Type B pancreatic cell (in vitro differentiated cells): ENCODE measurements at places on chromosomes 6 and 20. TPM values are rescaled to one million over a fixed set of nuclear protein-coding genes. Genes with fewer than 3 reads are reported as not detected.

DNA sequence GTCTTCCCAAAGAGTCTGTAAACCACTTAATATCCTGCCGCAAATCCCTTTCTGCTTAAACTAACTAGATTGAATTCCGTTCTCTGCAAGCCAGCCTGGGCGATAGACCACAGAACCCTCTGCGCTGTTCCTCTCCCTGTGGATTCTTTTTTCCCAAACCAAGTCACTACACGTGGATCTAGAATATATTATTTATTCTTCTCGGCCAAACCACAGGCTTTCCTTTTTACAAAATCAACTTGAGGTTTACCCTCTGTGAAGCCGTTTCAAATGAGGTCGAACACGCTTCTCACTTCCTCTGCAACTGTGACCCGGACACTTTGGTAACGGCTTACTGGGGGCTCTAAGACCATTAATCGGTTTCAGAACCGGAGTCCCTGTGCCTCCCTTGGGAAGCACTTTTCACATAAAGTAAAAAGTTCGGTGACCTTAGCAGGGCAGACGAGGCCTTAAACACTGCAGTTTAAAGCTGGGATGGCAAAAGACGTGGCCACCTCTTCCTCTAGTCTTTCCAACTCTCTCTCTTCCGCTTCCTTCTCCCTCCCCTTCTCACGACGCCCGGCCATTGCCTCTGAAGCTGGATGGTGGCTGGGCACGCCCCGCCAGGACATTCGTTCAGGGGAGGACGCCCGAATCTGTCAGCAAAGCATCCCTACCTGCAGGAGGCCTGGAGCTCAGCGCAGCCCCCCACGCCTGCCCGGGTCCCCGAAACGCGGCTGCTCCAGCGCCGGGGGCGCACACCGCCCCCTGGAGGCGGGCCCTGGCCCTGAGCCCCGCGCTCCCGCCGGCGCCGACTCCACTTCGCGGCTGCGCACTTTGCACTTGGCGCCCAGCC lies 55.0 kb upstream of the FOXC1 start:
- H3K36me3 ChIP-seq: no peaks in the 10 kb centered on the region
- H3K4me3 ChIP-seq: no peak overlapping the region
- H3K27ac ChIP-seq: no peak overlapping the region
- DNase-seq: no peak
- H3K27me3 ChIP-seq: peaks cover 4% of the 10 kb centered on the region

GRCh38 chr6:134105940-134106339 lies 53.5 kb upstream of the SLC2A12 start:
- H3K27me3 ChIP-seq: no peaks in the 10 kb centered on the region
- H3K4me3 ChIP-seq: no peak overlapping the region
- H3K27ac ChIP-seq: no peak overlapping the region

DNA sequence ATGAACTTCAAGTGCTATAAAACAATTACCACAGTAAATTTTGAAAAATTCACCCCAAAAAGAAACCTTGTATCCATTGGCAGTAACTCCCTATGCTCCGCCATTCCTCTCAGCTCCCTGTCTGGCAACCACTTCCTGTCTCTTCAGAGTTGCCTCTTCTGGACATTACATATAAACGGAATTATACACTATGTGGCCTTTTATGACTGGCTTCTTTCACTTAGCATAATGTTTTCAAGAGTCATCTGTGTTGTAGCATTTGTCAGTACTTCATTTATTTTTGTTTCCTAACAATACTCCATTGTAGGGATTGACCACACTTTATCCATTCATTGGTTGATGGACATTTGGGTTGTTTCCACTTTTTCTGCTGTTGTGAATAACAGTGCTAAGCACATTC lies 50.1 kb downstream of the CEP43 start:
- no peaks in the 10 kb centered on the region for H3K4me1 ChIP-seq
- H3K36me3 ChIP-seq: peaks cover 10% of the 10 kb centered on the region
- H3K27me3 ChIP-seq: no peaks in the 10 kb centered on the region
- DNase-seq: no peak
- no peak overlapping the region for H3K27ac ChIP-seq

- no peak overlapping the region for H3K4me3 ChIP-seq
- H3K27me3 ChIP-seq: peaks cover 6% of the 10 kb centered on the region
- H3K36me3 ChIP-seq: no peaks in the 10 kb centered on the region
- no peak overlapping the region for H3K27ac ChIP-seq
- H3K4me1 ChIP-seq: peaks cover 7% of the 10 kb centered on the region
- DNase-seq: no peak
These were observed 58.8 kb upstream of the CD83 start for GRCh38 chr6:14058735-14059134.

- no peak overlapping the region for H3K4me3 ChIP-seq
- no peak overlapping the region for H3K27ac ChIP-seq
These were observed 58.6 kb downstream of the PHACTR3 start for GRCh38 chr20:59662856-59663512.

- peaks cover 3% of the 10 kb centered on the region for H3K4me1 ChIP-seq
- no peak for DNase-seq
- no peaks in the 10 kb centered on the region for H3K36me3 ChIP-seq
- no peaks in the 10 kb centered on the region for H3K27me3 ChIP-seq
These were observed 31.6 kb downstream of the GSTA2 start for GRCh38 chr6:52731719-52732118.

GRCh38 chr6:6751619-6752023 lies 163.1 kb downstream of the LY86 start:
- H3K4me1 ChIP-seq: peaks cover 20% of the 10 kb centered on the region
- H3K4me3 ChIP-seq: no peak overlapping the region
- no peaks in the 10 kb centered on the region for H3K27me3 ChIP-seq
- H3K27ac ChIP-seq: peak overlapping the region; percentile 26
- DNase-seq: no peak
- H3K36me3 ChIP-seq: no peaks in the 10 kb centered on the region

Gene SLC2A10
- 12.3 and 15.8 TPM in 2 replicates for total RNA-seq

DNA sequence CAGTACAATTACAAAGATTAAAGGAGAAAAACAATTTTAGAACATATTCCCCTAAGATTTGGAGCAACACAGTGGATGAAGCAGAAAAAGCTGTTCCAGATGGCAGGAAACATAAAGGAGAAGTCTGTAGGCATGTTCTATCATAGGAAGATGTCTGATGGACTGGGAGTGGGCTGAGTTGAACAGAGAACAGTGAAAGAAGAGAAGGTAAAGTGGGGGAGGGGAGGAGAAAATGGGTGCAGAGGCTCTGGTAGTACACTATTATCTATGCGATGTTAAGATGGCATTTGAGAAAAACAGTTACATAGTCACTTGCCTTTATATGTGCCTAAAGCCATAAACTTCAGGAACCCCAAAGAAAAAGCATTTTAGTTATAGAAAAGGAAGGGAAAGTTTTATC lies 4.2 kb upstream of the PHIP start:
- no peak overlapping the region for H3K4me3 ChIP-seq
- no peaks in the 10 kb centered on the region for H3K36me3 ChIP-seq
- H3K27me3 ChIP-seq: peaks cover 8% of the 10 kb centered on the region
- peaks cover 9% of the 10 kb centered on the region for H3K4me1 ChIP-seq
- DNase-seq: no peak
- no peak overlapping the region for H3K27ac ChIP-seq

- no peak for DNase-seq
- H3K27me3 ChIP-seq: peaks cover 53% of the 10 kb centered on the region
- no peak overlapping the region for H3K4me3 ChIP-seq
- H3K27ac ChIP-seq: no peak overlapping the region
These were observed 10.8 kb downstream of the FNDC1 start for GRCh38 chr6:159180001-159180400.

Gene CRISP3
- total RNA-seq: 57.4 and 120 TPM in 2 replicates

DNA sequence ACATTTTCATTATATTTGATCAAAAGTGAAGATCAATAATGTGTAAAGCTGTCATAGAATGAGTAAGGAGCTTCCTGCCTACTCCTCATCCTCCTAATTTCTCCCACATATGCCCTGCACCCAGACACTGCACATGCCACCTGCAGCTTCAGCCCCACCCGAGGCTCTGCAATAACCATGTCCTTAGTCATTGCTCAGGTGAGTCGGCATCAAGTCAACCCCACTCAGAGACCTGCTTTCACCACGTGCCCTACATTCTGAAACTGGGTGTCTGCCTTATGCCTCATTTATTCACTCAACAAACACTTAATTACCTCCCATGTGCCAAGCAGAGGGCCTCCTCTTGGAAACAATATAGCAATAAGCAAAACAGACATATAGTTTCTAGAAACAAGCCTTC lies 15.4 kb upstream of the TNFAIP3 start:
- H3K27ac ChIP-seq: peak overlapping the region; percentile 16
- H3K4me3 ChIP-seq: no peak overlapping the region
- no peaks in the 10 kb centered on the region for H3K27me3 ChIP-seq
